ENCODE measurements at places on chromosomes 5 and 9.

DNA sequence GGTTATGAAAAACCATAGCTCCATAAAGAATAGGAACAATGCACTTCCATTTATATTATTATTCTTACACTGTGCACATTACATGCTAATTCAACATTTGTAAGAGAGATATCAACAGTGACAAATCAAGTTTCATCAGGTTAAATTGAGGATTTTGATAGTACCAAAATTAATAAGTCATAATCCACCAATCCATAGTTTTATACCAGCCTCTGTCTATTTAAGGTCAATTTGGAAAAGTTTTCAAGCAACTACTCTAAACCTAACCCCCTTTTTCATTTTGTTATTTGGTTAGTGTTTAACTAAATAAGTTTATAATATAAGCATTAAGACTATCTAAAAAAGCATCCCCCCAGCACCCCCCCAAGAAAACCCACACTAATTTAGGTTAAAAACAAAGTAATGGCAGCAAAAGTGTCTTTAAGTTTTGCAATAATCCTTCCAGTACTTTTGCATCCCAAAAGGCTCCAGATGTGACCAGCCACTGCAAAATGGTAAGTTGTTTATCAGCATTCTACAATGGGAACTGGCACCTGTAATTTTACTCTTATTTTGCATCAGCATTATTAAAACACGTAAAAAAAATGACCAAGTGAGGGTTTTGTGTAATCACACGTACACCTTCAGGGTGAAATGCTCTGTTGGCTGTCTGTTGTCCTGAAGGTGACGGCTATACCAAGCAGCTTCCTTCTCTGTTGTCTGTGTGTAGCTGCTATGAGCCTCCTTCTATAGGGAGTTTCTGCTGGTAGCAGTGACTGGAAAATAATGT lies 36.8 kb upstream of the SSBP2 start:
- peak; percentile 68 for DNase-seq

DNA sequence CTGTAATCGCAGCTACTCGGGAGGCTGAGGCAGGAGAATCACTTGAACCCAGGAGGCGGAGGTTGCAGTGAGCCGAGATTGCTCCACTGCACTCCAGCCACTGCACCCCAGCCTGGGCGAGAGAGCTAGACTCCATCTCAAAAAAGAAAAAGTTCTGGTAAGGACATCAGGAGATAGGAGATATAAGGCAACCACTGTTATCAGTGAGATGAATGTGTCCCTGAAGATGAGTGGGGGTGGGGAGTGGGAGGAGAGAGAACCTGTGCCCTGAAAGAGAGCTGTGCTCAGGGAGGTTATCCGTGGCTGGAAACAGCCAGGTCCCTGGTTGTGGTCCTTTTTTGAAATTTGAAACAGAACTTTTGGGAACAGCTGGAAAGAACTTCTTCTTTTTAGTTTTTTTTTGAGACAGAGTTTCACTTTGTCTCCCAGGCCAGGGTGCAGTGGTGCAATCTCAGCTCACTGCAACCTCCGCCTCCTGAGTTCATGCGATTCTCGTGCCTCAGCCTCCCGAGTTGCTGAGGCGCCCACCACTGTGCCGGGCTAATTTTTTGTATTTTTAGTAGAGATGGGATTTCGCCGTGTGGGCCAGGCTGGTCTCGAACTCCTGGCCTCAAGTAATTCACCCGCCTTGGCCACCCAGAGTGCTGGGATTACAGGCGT lies 2.6 kb downstream of the PTPA start:
- no peak for DNase-seq

- DNase-seq, result no peak
Measured at GRCh38 chr9:36924757-36925432, 109.2 kb downstream of the PAX5 start.

DNA sequence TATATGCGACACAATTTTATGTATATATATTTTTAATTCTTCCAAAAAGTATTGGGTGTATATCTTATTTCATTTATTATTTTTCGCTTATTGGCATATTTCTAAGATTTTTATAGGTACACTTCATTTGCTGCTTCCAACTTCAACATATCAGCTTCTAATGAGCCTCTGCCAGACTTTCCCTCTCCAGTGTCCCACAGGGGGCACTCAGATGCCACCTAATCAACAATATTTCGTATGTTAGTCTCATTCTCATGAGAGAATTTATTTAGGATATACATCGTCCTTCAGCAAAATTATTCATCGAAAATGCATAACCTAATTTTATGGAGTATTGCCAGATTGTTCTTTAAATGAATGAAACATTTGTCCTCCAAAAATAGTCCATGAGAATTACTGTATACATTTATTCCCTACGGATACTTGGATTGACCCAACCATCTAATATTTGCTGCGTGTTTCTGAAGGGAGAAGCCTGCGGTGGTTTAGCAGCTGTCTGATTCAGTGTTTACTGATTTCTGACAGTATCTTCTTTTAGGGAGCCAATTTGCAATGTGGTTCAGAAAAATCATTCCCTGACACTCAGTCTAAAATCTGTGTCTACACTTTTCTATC lies 100.6 kb upstream of the SELENOP start:
- DNase-seq, result no peak

DNA sequence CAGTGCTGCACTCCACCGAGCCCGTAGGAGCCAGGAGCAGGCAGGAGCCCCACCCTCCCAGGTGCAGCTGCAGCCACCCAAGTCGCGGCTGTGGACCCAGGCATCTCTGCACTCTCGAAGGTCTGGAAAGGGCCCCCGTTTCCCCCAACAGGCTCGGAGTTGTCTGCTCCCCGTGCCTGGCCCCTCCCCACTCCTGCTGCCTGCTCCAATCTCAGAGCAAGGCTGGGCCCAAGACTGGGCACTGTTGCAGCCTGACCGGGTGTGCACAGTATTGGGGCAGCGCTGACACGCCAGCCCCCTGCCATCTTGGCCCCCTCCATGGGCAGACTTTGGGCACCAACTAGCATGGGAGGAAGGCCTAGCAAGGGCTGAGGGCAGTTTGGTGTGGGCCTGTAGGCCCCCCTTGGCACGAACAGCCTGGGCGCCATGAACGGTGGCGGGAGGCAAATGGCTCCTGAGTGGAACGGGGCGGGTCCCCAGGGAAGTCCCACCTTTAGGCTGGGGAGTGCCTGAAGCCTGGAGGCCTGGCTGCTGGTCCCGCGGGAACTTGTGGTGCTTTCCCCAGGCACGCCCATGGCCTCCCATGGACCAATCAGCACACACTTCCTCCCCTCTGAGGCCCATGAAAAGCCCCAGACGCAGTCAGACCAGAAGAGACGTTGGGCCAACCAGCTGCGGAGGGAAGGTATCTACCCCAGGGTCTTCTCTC lies 60.4 kb downstream of the PSAT1 start:
- DNase-seq, result no peak

DNA sequence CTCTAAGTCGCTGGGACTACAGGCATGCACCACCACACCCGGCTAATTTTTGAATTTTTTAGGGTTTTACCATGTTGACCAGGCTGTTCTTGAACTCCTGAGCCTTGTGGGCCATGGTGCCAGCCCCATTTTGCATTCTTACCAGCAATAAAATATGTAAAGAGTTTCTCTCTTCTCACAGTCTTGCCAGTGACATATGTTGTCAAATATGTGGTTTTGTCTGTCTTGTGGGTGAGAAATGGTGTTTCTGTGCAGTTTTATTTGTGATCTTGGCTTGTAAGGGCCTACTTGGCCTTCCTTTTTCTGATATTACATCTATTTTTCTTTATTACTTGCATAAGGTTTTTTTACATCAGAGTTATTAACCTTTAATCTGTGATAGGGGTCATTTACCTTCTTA lies 47.1 kb downstream of the SPIN1 start:
- DNase-seq, result no peak

DNA sequence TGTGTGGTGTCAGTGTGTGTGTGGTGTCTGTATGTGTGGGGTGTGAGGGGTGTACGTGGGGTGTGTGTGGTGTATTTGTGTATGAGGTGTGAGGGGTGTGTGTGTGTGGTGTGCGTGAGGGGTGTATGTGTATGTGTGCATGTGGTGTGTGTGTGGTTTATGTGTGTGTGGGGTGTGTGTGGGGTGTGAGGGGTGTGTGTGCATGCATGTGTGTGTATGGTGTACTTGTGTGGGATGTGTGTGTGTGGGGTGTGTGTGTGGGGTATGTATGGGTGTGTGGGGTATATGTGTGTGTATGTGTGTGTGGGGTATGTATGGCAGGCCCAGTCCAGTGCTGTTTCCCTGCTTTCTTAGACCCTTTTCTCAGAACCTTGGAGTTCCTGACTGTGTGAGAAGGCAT lies 83.3 kb downstream of the PTTG1 start:
- no peak for DNase-seq

- DNase-seq, result no peak
Measured at GRCh38 chr9:129075996-129076639, 4.8 kb upstream of the DOLPP1 start.

- no peak for DNase-seq
Measured at GRCh38 chr5:172133359-172134029, 54.5 kb downstream of the STK10 start.

DNA sequence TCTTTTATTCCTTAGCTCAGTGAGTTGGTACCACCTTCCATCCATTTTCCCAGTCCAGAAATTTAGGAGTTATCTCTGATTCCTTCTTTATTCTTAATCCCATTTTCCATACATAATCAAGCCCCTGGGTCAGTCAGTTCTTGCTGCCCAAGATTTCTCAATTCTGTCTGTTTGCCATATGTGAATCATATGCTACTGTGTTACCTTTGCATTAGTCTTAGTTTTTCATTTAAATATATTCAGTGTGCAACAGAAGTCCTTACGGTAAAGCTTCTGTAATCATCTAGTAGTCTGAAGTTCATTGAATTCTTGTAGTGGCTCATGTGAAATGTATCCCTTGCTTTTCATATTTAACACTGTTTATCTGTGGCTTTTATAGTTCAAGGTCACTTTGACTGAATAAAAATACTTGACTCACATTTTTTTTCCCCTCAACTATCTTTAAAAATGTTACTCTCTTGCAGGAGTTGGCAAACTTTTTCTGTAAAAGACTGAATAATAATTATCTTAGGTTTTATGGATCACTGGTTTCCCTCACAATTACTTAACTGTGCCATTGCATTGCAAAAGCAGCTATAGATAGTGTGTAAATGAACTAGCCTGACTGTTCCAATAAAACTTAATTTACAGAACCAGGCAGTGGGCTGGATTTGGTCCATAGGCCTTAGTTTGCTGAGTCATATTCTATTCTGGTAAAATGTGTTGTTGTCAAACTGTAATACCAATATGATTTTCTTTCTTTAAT lies 6.9 kb downstream of the KIAA1958 start:
- DNase-seq, result no peak

DNA sequence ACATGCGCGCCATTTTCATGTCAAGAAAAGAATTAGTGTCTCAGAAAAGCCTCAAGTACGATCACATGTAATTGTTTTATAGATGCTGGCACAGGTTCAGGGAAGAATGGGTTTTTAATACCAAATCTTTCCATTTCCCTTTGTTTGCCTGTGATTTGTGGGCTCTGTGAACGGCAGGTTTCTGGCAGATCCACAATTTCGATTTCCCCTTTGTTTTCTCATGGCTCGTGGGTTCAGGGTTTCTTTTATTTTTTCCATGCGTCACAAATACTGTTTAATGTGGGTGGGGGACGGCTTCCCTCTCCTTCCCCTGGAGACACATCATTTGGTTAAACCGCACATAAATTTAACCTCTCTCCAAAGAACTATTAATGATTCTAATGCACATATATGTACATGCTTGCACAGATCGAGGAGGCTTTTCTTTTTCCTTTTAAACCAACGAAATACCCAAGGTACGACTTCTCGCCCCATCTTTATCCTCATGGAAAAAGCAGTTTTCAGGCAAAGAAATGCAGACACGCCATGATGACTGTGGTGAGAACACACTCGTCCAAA lies 195.9 kb downstream of the SLIT3 start:
- no peak for DNase-seq

GRCh38 chr9:109476642-109477257 lies 21.4 kb downstream of the PTPN3 start:
- no peak for DNase-seq

- DNase-seq, result no peak
Measured at GRCh38 chr5:10632110-10632761, 68.4 kb downstream of the ANKRD33B start.

DNA sequence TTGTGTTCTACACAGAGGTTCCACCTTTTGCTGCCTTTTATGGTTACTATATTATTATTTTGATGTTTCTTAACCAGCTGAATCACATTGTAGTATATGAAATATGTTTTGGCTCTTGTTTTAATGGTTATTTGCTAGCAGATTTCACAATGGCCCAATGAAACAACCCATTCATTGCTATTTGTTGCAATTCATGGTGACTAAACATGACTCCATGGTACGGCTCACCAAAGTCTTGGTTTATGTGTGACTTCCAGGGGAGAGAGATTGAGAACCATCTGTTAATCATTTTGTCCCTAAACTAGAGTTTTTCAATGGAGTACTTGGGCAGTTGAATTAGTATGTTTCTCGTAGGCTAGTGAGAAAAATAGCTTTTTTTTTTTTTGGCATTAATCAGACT lies 108.4 kb downstream of the GHR start:
- no peak for DNase-seq

GRCh38 chr5:15008476-15008875 lies 136.9 kb upstream of the ANKH start:
- peak; percentile 90 for DNase-seq

GRCh38 chr5:138051441-138052296 lies 18.8 kb upstream of the FAM13B start:
- no peak for DNase-seq

DNA sequence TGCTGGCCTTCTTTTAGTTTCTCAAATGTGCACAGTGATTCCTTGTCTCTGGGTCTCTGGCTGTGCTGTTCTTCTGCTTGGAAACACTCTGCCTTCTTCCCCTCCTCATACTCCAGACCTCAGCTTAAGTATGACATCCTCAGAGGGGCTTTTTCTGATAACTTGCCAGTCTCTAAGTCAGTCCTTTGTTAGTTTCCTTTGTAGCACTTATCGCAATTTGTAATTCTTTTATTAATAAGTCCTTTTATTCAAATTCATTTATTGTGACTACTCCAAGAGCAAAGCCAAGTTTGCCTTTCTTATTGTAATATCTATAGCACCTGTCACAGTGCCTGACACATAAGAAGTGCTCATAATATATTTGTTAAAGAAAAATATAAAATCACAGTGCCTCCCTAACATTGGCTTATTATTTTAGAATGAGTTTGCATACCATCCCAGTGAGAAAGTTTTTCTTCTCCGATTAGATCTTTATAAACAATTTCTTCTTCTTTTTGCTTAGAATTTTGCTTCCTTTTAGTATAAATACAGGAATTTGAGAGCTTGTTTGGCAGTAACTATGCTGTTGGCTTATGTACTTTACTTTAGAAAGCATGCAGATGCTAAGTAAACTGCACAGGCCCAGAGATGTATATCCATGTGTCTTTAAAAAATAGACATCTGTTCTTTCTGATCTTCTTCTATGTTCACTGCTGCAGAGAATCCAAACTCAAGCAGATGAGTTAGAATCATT lies 198.0 kb downstream of the GAS1 start:
- DNase-seq, result no peak

DNA sequence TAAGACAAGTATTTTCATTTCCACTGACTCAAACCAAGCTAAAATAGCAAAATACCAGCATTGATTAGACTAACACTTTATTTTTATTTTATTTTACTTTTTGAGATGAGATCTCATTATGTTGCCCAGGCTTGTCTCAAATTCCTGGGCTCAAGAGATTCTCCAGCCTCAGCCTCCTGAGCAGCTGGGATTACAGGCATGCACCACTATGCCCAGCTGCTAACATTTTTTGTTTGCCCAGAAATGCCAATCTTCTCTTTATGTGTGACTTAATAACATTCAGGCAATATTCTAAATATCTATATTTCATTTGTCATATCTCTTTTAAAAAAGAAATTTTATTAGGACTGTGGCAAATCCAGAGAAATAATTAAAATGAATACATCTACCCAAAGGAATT lies 55.0 kb downstream of the OXCT1 start:
- DNase-seq, result no peak

Measured in left hindlimb (tissue), 1 donor.